Skeletal muscle cell (primary cell): ENCODE measurements at places on chromosomes 2 and 18.

DNA sequence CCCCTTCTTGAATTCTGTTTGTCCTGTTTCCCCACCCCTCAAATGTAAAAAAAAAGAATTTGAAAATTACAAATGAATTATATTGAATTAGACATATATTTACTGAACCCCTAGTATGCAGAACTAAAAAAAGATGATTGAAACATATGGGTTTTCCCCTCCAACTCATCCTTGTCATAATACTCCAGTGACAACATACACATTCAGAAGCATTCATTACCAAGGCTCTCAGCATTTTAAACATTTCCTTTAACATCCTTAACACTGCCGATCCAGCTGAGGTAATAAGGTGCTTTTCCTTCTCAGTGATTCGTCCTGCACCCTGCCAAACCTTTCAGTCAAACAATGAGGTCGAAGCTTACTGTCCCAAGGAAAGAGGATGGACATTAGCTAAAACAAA, 53.1 kb upstream of the DTNB start:
- no peak for DNase-seq

GRCh38 chr2:121663434-121663833, 14.2 kb upstream of the CLASP1 start:
- no peak for DNase-seq

- no peak for DNase-seq
Observed at GRCh38 chr2:228747483-228747882, 523.6 kb downstream of the PID1 start.

DNA sequence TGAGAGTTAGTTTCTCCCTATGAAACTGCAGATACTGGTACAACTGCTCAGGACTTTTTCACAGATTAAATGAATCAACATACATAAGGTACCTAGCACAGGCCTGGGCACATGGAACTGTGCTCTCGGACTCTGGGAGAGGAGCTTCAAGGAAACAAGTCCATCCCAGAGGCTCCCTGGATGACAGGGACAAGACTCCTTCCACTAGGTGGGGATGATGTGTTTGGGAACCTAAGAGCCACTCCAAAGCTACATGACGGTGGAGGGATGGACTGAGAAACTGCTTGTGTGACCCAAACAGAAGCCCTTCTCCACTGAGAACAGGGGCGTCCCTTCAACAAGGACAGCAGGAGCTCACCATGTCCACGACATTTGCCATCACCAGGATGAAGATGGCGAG, 37.1 kb downstream of the CENPO start:
- no peak for DNase-seq

DNA sequence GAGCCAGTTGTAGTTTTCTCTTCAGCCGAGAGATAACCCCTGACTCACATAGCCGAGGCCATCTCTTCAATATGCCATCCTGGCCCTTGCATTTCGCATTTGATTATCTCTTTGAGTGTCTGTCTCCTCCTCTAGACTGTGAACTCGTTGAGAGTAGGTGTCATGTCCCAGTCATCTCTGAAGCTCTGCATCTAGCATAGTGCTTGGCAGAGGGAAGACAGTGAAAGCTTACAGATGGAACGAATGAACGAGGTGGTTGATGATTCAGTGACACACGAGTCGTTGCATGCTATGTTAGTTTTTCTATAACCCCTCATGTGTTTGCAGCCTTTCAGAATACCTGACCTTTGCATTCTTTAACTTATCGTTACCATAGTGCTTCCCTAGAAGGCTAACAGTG, 59.9 kb upstream of the CYRIA start:
- DNase-seq: no peak

- no peak for DNase-seq
Observed at GRCh38 chr2:33448220-33448899, 28.1 kb upstream of the RASGRP3 start.

DNA sequence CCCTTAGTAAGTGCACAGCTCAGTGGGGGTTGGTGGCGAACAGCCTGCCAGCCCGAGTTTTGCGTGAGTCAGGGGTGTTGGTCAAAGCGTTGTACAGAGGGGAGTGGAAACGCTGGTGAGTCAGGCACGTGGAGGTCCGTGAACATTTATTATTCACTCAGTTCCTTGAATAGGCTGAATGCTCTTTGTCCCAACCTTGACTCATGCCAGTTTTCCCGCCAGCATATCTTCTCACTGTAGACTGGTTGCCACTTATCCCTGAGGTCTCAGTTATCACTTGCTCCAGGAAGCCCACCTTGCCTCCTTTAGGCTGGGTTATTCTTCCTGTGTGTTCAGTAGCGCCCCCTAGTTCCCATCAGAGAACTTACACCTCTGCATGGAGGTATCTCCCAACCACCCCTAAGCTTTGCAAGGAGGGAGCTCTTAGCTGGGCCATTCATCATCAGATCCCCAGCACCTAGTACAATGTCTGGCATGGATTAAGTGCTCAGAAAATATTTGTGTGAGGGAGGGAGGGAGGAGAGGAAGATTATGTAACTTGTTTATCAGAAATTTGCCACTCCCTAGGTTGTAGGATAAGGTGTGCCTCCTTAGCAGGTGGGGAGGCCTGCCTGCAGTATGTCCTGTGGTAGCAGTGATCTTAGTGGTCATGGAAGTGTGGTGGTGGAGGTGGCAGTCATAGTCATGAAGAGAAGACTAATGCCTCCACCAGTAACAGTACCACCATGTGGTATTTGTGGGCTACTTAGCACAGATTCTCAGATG, 72.1 kb downstream of the CABLES1 start:
- DNase-seq: no peak
